ENCODE measurements at places on chromosomes 5 and 9.

DNA sequence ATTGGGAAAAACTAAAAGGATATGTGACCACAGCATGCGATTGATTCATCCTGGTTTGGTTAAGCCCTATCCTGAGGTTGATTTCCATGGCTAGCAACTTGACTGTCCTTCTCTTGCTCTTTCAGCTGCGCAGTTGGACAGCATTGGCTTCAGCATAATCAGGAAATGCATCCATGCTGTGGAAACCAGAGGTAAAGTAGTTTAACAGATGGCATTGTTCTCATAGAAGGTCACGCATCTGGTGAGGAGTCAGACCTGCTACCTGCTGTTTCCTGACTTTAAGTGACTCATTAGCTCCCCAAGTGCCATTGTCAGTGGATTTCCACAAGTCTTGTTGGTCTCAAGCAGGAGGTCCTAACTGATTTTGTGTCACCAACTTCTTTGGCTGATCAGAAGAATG is 266.9 kb downstream of the ARHGAP26 start:
- DNase-seq = no peak

- no peak for DNase-seq
Observed at GRCh38 chr9:3018071-3018470, 174.2 kb upstream of the PUM3 start.

DNA sequence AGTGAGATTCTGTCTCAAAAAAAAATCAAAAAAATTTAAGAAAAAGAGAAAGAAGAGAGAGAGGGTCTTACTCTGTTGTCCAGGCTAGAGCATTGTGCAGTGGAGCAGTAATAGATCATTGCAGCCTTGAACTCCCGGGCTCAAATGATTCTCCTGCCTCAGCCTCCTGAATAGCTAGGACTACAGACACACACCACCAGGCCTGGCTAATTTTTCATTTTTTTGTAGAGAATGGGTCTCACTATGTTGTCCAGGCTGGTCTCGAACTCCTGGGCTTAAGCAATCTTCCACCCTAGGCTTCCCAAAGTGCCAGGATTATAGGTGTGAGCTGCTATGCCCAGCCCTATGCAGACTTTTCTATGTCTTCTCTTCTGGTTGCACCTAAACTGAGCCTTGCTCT is 25.0 kb downstream of the RRAGA start:
- no peak for DNase-seq

GRCh38 chr5:74556631-74557595 is 83.6 kb downstream of the ENC1 start:
- DNase-seq = peak; percentile 16

DNA sequence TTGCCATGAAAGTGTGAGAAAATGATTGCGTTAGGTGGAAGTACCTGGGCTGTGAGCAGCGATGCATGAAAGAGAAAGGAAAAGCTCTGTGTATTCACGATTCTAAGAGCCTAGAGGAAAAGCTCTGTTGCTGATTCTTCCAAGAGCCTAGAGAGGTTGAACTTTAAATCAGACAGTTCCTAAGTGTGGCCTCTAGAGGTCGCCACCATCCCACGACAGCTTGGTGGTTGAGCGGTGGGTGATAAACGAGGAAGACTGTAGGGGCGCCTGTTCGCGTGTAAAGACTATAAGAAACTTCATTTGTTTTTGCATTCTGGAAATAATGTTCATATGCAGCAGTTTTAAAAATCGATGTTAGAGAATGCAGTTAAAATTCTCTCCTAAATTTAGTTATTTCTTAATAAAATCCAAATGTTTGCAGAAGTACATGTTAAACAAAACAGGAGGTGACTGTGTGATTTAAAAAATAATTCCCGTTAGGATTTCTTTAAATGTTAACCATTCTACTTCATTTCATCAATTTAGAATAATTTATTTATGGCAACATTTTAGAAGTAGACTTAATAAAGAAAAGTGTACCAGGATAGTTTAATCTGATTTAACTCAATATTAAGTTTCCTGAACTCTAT is 107.7 kb downstream of the TENT4A start:
- no peak for DNase-seq

DNA sequence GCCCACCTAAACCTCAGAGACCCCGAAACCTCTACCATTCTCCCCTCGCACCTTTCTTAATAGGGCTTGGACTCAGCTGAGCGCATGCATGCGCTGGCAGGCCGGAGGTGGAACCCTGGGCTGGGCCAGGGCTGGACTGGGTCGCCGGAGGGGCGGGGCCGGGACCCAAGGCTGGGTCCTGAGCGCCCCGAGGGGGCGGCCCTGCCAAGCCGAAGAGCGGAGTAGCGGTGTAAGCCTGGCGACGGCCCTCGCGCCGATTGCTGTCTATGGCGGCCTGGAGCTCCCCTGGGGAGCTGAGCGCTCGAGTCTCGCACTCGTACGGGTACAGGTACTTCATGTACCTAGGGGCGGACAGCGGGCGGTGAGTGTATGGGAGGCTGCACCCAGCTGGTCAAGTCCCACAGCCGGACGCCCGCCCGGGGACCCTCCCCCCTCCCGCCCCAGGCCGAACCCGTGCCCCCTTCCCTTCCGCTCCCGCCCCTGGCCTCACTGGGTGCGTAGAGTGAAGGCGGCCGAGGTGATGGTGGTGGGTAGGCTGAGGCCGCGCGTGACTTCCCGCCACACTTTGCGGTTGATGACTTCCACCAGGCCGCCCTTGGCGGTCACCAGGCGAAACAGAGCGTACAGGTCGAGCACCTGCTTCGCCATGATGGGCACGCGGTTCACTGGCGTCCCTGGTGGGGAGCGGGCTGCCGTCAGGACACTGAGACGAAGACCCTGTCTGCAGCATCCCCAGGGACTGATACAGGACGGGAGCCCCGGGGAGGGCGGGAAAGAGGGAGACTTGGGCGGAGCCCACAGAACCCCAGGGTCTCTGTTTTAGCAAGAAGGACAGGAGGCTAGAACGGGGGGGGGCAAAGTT is 3.3 kb upstream of the DCTN3 start:
- no peak for DNase-seq

GRCh38 chr5:1104327-1105006 is 7.4 kb downstream of the SLC12A7 start:
- DNase-seq = no peak

- DNase-seq = no peak
Observed at GRCh38 chr5:174655351-174655750, 69.0 kb upstream of the MSX2 start.

DNA sequence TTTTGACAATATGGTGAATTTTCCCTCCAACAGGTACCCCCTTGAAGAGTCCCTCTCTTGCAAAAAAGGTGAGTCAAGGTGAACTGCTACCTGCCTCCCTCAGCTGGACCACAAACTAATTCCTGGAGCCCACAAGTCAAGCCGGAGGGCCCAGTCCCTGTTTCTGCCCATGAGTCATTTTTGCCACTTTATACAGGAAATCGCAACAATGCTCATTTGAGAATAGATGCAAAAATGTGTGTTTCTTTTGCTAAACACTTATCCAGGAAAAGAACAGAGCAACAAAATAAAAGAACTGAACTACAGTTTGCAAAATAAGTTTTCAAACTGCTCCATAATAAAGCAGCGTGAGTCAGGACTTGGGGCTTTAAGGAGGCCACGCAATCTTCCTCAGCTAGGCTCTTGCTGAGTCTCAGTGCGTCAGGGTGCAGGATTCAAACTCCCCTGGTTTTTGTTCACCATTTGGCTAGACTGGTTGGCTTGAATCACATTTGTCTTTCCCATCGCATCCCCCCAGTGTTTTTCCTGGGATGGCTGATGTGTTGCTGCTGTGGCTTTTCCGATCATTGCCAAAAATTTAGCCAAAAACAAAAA is 102.7 kb downstream of the GOLPH3 start:
- DNase-seq = no peak

GRCh38 chr5:72619251-72619650 is 112.0 kb upstream of the ZNF366 start:
- no peak for DNase-seq

DNA sequence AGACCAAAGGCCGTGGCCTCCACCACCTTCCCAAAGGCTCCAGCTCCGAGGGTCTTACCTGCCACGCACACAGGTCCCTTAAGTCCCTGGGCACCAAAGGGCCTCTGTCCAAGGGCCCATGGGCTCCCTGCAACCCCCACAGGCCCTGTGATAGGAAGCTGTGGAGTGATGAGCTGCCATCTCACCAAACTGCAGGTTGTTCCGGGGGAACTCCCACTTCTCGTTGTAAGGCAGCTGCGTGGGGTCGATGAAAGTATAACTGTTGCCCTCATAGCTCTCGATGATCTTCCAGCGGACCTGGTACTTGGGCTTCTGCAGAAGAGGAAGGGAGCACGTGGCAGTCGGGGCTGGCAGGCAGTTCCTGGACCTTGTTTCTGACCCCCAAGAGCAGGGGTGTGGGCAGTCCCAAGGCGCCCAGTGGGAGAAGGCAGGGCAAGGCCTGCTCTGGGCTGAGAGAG is 24.8 kb downstream of the CSF1R start:
- DNase-seq = no peak

DNA sequence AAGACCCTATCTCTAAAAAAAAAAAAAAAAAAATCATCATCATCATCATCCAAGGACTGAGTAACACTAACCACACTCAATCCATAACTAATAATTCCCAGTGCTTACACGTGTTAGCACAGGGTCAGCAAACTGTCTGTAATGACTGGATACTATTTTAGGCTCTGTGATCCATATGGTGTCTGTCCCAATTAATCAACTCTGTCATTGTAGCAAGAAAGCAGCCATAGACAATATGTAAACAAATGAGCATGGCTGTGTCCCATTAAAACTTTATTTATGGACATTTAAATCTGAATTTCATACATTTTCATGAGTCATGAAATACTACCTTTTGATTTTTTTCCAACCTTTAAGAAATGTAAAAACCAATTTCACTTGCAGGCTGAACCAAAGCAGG is 148.4 kb downstream of the SIL1 start:
- DNase-seq = no peak

- no peak for DNase-seq
Observed at GRCh38 chr5:73311291-73312110, 137.1 kb downstream of the FOXD1 start.

- no peak for DNase-seq
Observed at GRCh38 chr5:67805666-67806348, 409.7 kb upstream of the PIK3R1 start.

- no peak for DNase-seq
Observed at GRCh38 chr9:133737774-133738639, at the start of gene SARDH. Gene SARDH, minus strand, starts transcription at chr9:133738352. Its CDS starts 4,179 bp downstream, at chr9:133734173.

DNA sequence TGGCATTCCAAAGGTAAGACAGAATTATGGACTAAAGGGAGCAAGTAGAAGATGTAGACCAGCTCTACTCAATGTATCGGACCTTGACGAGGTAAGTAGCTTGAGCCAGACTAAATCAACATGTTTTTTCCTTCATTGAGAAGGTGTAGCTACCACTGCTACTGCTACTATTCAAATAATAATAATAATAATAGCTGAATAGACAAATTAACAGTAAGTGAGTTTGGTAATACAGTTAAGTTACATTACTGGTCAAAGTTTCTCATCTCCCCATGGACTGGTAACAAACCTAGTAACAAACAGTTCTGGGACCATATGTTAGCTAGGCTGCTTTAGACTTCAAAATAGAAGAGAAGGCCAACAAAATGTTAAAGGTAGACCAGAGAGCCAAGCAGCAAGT is 609.2 kb downstream of the TLE1 start:
- no peak for DNase-seq

DNA sequence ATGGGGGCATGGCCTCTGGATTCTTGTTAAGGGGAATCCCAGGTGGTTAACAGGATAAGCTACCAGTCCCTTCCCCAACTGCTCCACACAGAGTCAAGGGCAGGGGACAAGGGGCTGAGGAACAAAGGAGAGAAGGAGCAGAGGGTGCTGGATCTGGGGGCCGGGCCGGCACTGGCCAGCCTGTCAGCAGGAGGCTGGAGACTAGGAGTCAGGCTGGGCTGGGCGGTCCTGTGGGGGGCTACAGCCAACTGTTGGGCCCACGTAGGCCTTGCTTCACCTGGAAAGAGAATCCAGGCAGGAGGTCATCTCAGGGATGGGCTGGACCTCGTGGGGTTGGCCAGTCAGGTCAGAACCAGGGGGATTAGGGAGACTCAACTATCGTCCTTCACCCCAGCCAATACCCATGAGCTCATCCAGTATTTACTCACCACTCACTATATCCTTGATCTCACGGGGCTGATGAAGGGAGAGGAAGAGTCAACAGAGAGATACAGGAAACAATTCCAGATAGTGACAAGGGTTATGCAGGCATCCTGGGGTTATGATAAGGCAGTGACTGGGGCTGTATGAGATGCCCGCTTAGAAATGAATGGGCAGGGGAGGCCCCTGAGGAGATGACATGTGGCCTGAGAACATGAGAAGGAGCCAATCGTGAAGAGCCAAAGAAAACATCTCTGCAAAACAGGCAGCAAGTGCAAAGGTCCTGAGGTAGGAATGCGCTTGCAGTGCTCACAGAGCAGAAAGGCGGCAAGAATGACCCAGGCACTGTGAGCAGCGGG is 47.9 kb upstream of the SLC25A51 start:
- no peak for DNase-seq

GRCh38 chr9:137007108-137007815 is 10.9 kb upstream of the CLIC3 start:
- DNase-seq = no peak

DNA sequence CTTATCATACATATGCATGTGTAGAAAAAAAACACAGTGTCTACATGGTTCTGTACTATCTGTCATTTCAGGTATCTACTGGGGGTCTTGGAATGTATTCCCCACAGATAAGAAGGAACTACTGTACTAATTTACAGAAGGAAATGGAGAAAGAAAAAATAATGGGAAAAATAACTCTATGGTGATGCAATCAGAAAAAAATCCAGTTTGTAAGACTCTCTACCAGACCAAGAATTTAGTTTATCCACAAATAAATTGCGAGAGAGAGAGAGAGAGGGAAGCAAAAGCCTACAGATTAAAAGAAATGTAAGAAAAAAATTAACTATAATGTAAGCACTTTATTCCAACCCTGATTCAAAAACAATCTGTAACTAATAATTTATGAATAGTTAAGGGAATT is 708.6 kb upstream of the ZNF608 start:
- DNase-seq = no peak

DNA sequence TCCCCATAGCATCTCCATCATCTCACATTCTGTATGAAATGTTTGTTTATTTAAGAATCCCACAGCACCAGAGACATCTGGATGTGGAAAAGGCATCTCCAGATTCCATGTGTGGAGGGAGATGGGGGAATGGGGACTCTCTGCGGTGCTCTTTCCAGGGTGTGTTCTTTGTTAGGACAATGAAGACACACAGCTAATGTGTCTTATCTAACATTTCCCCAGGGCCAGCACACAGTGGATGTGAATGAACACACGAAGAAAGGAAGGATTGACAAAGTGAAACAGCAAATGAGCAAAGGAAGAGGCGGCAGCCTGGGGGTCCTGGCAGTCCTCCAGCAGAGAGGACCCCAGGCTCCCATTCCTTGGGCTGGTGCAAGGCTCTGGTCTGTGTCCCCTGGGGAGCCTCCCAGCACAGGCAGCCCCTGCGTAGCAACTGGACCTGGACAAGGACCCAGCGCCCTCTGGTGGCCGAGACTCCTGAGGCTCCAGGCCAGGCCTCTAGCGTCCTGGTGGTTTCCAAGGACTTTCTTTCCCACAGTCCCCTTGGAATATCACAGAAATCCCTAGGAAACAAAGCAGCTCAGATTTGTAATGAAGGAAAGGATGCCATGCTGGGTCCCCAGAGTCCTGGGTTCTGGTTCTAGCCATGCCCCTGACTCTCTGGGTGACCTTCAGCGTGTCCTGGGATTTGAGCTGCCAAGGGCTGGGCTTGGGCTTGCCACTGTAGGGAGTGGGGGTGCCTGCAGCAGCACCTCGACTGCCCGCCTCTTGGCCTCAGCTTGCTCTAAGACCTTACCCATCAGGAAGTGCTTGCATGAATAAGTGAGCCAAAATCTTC is 3.5 kb upstream of the PDLIM7 start:
- DNase-seq = peak; percentile 74

GRCh38 chr5:172091956-172092732 is 85.7 kb upstream of the FBXW11 start:
- DNase-seq = no peak
